ENCODE measurements at places on chromosomes 3 and 15.

GRCh38 chr3:27485866-27486265, 1.7 kb upstream of the SLC4A7 start:
- no peak for DNase-seq

DNA sequence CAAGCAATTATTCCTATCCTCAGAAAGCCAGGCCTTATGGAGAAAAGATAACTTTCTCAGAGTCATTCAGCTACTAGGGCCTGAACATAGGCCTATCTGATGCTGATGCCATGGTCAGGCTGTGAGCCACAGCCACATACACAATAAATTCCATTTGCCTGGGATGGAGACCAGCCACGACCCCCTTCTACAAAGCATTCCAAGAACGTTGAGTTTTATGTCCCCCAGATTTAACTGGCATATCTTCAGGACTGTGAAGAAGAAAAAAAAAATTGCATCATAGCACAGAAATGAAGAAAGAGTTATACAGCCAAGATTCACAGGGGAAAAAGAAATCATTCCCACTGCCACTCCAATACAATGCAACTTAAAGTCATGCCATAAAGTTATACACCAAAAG, 100.0 kb downstream of the THBS1 start:
- no peak for DNase-seq

- no peak for DNase-seq
Measured at GRCh38 chr15:70531576-70531975, 231.8 kb downstream of the UACA start.

- no peak for DNase-seq
Measured at GRCh38 chr15:100226107-100226506, 115.7 kb downstream of the ADAMTS17 start.

- no peak for DNase-seq
Measured at GRCh38 chr3:86104154-86104553, 886.8 kb downstream of the VGLL3 start.

- DNase-seq = no peak
Measured at GRCh38 chr3:151283907-151284461, 5.6 kb upstream of the P2RY14 start.

GRCh38 chr15:43376017-43376705, 5.3 kb downstream of the TUBGCP4 start:
- no peak for DNase-seq

GRCh38 chr3:52062505-52062904, 6.1 kb upstream of the DUSP7 start:
- DNase-seq = no peak

DNA sequence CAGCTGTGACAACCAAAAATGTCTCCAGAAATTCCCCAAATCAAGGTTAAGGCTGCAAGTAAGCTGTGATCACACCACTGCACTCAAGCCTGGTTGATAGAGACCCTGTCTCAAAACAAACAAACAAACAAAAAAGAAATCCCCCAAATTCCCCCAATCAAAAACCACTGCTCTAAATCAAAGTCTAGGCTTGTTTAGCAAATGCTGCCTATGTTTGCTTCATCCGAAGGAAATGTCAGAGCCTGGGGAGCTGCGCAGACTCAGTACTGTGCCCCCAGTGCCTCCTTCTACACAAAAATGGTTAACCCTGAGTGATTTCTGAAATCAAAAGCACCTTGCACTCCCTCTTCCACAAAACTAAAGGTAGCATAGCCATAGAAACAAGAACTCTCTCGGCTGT, 13.4 kb downstream of the IL17RD start:
- DNase-seq = no peak

DNA sequence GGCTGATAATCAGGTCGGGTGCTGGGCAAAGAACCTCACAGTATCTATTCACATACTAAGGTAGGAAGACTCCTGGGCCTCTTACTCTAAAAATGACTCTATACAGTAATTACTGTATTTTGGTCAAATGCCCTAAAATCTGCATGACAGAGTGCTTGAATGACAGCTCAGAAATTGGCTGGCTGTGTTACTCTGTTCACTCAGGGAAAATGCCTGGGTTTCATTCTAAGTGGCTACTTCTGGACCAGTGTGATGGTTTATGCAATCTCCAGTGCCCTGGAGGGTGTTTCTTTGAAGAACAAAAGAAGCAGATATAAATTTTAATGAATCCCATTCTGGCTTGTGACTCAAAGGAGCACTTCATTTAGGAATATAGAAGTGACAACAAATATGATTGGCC, 2.2 kb downstream of the GABRR3 start:
- DNase-seq = no peak

DNA sequence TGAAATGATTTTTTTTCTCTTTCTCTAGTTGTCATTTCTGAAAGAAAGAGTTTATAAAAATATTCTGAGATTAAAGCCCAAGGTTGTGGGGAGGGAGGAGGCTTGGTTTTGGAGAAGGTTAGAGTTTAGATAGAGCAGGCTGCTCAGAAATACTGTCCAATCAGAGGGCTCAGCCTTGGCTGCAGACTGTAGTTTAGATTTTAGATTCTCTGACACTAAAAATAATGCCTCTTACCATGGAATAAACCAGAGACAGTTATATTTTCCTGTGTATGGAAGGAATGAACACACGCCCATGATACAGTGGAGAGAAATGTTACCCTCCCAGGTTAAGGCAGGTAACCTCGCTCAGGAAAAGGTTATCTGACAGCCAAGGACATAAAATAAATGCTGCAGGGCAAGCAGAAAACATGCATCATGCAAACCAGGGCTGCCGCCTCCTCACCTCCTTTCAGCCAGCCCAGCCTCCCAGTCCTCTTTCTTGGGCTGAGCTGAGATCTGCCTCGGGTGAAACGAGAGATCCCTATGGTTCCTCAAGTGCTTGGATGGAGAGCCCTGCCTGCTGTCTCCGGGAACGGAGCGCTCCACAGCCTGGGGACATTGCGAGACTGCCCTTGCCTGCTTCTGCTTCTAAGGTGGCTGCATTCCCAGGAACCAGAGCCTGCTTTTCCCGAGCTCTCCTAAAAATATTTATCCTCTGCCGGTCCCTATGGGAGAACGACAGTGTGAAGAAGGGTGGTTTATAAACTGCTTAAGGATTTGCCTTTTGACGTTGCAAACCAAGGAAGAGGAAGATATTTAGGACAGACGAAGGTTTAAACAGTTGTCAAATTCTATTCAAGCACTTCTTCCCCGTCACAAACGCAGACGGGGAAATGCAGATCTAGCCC, 848 bp downstream of the NCEH1 start:
- DNase-seq = no peak

GRCh38 chr15:60898896-60899295, 330.2 kb downstream of the RORA start:
- no peak for DNase-seq

DNA sequence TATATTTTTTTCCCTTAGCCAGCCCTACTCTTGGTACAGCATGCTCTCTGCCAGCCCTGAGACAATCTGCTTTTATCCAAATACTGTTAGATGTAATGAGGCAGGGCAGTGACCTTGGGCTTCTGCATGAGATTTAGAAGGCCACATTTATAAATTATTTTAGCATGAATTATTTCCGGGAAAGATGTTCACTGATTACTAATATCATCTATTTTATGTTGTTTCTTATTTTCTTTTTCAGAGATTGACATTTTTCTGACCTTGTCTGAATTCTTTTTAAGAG, 23.1 kb downstream of the CRTC3 start:
- DNase-seq = no peak

- DNase-seq = no peak
Measured at GRCh38 chr3:158520433-158520832, 50.6 kb upstream of the MLF1 start.

GRCh38 chr15:73233623-73234022, 135.1 kb downstream of the HCN4 start:
- no peak for DNase-seq

GRCh38 chr3:7841451-7841850, 660.2 kb upstream of the LMCD1 start:
- no peak for DNase-seq

DNA sequence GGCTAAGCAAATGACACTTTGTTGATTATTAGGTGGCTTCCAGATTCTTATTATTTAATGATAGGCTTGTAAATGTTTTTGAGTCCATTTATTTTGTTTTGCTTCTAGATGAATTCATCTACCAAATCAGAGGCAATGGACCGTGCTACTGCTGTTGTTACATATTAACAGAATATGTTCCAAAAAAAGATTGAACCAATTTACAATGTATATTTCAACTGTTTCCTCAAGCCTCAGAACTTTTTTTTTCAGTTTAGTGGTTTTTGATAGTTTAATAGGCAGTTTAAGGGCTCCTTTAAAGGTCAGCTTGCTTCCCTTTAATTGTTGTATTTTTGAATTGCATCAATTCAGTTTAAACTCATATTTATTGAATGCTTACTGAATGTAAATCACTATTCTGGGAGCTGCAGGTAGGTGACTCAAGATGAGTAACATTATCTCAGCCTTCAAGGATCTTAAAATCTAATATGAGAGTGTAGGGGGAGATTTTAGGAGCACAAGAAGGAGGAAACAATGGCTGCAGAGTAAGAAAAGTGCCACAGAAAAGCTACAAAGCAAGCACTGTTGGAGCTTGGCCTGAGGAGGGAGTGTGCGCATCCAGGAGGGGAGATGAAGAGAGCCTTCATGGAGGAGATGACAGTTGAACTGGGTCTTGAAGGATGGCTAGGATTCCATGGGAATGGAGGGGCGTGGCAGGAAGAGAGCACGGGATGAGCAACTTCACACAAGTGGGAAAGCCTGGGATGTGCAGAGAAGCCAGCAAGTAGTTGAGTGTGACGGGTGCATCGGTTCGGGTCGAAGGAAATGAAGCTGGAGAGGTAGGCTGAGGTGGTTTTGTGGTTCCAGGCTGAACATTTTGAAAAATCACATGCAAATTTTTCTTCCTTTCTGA, 14.7 kb downstream of the MAP2K1 start:
- DNase-seq = no peak

- no peak for DNase-seq
Measured at GRCh38 chr3:50268703-50269451, at the start of gene SEMA3B. Gene SEMA3B, plus strand, starts transcription at chr3:50269147. Its CDS starts 94 bp downstream, at chr3:50269241.

- DNase-seq = no peak
Measured at GRCh38 chr3:124786511-124787241, 56.4 kb downstream of the UMPS start.

- DNase-seq = no peak
Measured at GRCh38 chr3:52437326-52438103, 7.4 kb downstream of the SEMA3G start.

DNA sequence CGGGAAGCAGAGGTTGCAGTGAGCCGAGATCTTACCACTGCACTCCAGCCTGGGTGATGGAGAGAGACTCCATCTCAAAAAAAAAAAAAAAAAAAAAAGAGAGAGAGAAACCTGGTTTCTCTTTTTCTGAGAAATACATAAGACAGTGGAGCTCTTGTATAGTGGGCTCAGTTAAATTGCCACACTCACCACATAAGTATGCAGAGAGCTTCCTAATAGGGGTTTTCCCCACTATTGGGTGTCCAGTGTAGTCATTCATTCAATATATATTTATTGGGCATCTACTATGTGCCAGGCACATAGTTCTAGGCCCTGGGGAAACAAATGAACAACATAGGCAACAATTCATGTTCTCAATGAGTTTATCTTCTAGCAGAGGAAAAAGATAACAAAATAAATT, 48.9 kb upstream of the FMN1 start:
- no peak for DNase-seq

DNA sequence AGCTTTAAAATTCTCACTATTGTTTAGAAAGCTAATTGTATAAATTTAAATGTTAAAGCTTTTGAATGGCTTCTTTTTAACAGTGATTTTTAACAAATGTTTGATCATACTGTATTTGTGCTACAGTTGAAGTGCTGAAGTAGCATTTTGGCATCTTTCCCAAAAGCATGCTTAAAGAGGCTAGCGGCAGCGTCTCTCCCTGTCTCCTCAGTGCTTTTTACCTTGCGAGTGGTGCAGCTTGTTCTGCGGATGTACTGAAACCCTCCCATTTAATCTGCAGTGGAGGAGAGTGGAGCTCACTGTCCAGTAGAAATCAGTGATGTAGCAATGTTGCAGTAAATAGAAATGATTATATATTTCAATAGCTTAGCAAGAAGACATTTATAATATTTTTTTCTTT, 43.7 kb downstream of the LRRC49 start:
- DNase-seq = no peak

DNA sequence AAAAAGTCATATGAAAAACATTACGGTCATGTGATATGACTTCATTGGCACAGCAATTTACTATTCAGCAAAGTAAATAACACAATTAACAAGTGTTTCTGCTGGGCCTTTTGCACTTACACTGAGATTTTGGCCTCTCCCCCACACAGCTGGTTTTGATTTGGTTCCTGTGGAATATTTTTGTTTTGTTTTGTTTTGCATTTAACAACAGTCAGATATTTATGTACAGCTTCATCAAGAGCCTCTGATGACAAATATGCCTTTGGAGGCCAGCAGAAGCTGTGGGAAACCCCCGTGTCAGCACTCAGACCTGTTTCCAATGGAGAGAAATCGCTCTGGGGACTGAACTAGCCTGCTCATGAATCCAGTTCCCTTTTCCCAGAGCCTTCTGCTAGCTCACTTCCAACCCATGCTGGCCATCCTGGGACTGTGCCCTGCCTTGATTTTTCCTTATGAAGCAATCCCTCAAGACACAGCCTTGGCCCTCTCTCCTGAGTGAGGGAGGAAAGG, 161.9 kb downstream of the ATG7 start:
- no peak for DNase-seq
